CD4-positive, alpha-beta T cell treated with Interleukin-12 subunit alpha and Interleukin-12 subunit beta, for 1 hour (primary cell): ENCODE measurements at places on chromosomes 5 and 9.

- no peak for DNase-seq
These were observed 89.5 kb downstream of the EPB41L4A start for GRCh38 chr5:112329419-112330090.

- DNase-seq = no peak
These were observed 137.5 kb downstream of the CDK5RAP2 start for GRCh38 chr9:120442308-120442995.

DNA sequence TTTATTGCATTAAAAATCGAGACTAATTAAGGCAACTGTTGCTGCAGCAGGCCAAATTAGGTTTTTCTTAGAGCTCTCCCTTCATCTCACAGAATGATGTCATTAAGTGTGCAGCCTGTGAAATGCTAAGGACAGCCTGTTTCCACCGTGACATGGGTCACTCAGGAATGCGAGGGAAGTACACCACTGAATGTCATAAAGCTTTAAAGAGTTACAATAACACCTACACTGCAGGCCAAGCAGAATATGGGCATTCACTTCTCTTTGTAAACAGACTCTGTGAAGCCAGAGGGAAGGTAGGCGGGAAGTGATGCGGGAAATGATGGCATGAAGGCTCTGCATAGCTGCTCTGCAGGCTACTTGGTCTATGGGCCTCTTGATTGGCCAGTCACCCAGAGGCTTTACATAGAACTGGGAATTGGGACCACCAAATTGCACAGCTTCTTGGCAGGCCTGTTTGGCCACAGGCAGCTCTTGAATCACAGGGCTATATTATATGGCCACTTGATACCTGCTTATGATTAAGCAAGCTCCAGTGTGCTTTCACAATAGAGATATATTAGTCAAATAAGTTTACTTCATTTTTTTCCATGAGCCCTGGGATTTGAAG is 28.4 kb upstream of the AOPEP start:
- DNase-seq = no peak

GRCh38 chr9:69121155-69122081 is 52.7 kb upstream of the TJP2 start:
- DNase-seq = peak; percentile 7

GRCh38 chr5:54785729-54786591 is 199.4 kb downstream of the ESM1 start:
- peak; percentile 18 for DNase-seq

DNA sequence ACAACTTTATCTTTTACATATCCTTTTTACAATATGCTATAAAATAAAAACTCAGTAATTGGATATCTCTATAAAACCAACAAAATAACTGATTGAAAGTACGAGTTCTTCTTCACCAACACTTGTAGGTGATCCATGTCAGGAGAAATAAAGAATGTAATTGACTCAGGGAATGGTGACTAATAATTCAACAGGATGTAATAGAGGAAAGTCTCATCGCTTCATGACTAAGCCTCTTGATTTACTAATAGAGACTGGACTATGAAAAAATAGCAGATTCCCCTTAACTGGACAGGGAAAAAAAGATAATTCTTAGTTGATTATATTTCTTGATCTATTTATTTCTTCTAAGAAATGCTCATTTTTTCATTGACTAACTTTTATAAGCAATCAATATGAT is 507.7 kb upstream of the PTGER4 start:
- DNase-seq = no peak

DNA sequence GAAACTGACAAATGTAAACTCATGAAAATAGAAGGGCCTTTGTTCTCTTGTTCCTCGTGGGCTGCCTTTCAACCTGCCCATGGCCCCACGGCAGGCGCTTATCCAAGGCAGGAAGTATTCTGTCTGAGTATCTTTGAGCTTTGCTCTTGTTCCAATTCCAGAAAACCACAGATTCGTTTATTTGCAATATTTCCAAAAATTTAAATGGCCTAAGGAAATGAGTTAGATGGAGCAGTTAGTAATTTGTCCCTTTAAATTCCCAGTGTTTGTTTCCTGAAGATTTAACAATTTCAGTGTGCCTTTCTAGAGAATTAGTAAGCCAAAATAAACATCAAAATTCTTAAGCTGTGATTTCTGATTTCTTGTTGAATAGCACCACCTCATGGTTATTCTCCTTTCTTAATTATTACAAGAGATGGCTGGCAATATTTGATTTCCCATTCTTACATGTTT is 299.4 kb upstream of the RASA1 start:
- peak; percentile 19 for DNase-seq

- DNase-seq = no peak
These were observed 33.5 kb downstream of the ELOVL7 start for GRCh38 chr5:60810438-60811085.

DNA sequence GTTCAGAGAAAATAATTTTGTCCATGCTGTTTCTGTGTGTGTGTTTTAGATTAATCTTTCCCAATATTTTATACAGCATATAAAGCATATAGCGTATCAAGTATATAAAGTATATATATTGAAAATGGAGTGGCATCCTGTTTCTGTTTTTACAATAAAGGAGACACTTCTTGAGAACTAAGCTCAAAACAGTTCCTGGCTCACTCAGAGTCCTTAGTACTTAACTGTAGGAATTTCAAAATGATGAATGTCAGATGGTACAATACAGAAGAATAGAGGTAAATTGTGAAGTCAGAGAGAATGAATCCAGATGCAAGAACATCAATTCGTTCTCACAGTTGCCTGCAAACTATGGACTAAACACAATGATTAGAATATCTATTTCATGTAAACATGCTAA is 68.7 kb upstream of the TAS2R1 start:
- no peak for DNase-seq

DNA sequence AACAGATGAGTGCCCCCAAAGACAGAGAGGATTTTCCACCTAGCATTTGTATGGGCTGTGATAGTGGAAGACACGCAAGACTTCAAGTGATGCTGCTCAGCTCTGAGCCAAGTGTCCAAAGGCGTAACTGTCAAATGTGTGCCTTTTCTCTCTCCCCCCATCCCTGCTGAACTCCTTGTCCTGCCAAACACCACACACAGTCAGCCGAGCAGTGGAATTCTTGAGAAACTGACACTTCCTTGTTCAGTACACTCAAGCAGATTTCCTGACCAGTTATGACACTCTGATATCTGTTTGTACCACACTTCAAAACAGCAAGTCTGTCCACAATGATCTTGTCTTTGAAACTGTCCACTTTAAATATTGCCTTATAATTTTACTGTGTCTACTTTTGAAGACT is 166.4 kb downstream of the PIK3R1 start:
- DNase-seq = no peak

DNA sequence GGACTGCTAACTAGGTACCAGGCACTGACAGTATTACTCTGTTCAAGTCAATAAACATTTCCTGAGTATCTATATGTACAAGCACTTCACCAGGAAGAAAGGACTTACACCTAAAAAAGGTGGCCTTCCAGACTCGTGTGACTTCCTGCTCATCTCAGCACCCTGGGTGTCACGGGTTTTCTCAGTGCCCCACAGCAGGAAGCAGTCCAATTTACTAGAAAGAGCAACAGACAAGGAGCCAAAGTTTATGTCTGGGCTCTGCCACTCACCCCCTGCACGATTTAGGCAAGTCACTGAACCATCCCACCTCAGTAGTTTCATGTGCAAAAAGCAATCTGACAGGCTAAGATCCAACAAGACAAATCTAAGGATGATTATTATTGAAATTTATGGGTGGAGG is 92.4 kb downstream of the TMEM215 start:
- no peak for DNase-seq

- DNase-seq = peak; percentile 83
These were observed 3.7 kb upstream of the STXBP1 start for GRCh38 chr9:127608104-127608966.

- peak; percentile 42 for DNase-seq
These were observed at the start of gene ASS1 for GRCh38 chr9:130444565-130445221. TSS of gene ASS1 (plus strand) at chr9:130444961. CDS start at chr9:130452229, 7,268 bp downstream.

DNA sequence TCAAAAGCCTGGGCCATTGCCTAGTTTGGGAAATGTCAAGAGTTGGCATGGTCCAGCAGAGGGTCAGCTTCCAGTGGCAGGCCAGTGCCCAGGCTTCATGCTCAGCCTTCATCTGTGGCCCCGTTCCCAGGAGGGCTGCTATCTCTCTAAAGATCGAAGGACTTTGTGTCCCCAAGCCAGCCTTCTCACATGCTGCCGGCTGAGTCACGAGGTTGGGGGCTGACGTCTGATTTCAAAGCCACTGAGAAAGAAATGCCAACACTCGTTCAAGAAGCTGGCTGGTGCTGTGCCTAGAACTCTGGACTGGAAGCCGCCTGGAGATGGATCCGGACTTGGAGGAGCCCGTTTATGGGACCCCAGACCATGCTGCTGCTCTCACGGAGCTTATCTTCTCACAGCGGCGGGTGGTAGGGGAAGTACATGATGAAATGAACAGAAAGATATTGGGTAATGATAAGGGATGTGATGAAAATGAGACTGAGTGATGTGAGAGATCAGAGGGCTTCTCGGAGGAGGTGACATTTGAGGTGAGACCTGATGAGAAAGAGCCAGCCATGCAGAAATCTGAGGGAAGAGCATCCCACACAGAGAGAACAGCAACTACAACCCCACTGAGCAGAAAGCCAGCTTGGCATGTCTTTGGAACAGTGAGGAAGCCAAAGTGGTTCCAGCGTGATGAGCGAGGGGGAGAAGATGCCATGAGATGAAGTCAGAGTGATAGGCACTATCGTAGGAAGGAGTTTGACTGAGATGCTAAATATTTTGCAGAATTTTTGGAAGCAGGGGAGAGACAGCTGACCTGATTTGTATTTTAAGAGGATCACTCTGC is 54.9 kb upstream of the BOD1 start:
- DNase-seq = no peak

DNA sequence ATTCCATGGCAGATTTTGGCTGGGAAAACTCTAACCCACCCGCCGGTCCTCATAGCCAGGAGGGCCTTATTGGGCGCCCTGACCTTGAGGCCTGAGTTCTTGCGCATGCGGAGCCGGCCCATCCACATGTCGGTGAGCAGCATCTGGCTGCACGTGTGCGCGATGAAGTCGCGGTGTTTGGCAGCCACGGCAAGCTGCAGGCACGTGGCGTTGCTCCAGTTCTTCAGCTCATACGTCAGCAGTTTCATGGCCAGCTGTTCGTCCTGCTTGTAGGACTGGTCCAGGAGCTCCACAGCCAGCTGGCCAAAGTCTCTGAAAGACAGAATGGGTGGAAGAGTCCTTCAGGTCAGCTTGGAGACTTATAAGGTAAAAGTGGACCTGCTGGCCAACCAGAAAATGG is 204.3 kb upstream of the KLF9 start:
- no peak for DNase-seq

GRCh38 chr5:125209650-125210049 is 463.2 kb upstream of the ZNF608 start:
- DNase-seq = no peak

DNA sequence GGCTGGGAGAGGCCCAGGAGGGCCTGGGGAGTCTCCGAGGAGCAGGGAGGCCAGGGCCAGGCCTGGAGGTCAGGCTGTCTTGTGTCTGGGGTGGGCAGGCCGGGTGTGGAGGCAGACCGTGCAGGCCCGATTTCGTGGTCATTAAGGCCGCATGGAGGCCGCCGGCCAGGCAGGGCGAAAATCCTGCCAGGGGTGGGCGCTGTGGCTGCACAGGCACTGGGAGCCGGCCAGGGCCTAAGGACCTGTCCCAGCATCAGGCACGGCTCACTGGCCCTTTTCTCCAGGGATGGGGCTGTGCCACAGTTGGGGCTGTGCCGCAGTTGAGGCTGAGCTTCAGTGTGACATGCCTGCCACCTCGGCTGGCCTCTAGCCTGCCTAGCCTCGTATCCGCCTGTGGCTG is 35.9 kb downstream of the ASS1 start:
- no peak for DNase-seq

- DNase-seq = no peak
These were observed 11.3 kb upstream of the ADAMTS12 start for GRCh38 chr5:33903118-33903517.

- DNase-seq = no peak
These were observed 80.6 kb upstream of the SHB start for GRCh38 chr9:38149647-38150046.

DNA sequence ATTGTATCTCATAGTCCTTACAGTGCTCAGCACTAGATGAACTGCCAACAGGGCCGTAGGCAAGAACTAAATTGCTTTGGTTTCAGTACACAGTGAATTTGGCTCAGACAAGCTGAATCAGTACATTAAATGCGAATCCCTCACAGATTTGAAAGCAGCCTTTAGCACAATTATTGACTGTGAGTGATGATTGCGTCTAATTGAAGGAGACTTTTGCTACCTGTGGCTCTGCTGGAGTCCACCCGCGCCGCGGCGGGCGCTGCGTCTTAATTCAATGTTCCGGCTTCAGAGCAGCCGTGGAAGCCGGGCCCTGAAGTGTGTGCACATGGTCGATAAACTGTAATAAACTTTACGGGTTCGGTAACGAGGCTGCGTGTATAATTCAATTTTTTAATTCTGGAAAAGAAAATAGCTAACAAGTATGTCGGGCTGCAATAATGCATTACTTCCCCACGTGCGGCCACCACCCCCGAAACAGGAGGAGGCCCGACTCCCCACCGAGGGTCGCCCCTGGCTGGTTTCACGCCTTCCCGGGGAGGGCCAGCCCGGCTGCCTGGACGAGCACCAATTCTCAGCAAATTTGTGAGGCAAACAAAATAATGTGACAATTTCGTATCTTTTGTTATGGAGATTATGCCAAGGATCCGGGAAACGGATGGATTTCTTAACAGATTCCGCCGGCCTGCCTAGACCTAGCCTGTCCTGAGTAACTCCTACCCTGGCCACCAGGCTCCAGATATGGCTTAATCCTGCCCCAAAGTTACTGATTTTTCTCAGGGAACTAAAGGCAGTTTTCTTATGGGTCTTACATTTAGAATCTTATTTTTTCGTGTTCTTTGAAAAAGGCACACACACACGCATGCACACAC is 269.4 kb upstream of the IRX1 start:
- no peak for DNase-seq

DNA sequence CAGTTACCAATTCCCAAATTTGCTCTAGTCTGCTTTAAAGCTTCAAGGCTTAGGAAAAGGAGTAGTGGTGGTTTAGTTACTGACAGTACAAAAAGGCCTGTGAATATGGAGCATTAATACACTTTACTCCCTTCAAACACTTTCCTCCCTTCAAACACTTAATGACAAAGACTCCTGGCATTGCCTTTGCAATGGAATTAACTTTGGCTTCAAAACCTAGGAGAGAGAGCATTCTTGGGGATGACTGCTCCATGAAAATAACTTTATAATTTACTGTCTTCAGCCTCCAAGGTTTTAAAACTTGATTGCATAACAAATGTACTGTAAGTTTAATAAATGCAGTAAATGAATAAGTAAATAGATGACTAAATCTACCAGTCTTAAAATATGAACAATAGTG is 185.6 kb downstream of the TRPM3 start:
- no peak for DNase-seq
